NCI-H345 (cell line): ENCODE measurements at places on chromosomes 13 and 19.
A peak's percentile ranks its signal among the peaks of the same experiment; 100 is the strongest.

GRCh38 chr13:110911880-110912279 lies 3.0 kb downstream of the ANKRD10 start:
- DNase-seq: no peak

- DNase-seq: no peak
Measured at GRCh38 chr19:52898101-52898500, 666 bp upstream of the ZNF320 start.

- no peak for DNase-seq
Measured at GRCh38 chr19:18839465-18840287, 7.9 kb downstream of the UPF1 start.

- no peak for DNase-seq
Measured at GRCh38 chr13:35859981-35860380, 271.2 kb downstream of the DCLK1 start.

GRCh38 chr19:18939922-18940768 lies 872 bp downstream of the HOMER3 start:
- no peak for DNase-seq

GRCh38 chr13:31172535-31172934 lies 10.8 kb upstream of the HSPH1 start:
- no peak for DNase-seq

DNA sequence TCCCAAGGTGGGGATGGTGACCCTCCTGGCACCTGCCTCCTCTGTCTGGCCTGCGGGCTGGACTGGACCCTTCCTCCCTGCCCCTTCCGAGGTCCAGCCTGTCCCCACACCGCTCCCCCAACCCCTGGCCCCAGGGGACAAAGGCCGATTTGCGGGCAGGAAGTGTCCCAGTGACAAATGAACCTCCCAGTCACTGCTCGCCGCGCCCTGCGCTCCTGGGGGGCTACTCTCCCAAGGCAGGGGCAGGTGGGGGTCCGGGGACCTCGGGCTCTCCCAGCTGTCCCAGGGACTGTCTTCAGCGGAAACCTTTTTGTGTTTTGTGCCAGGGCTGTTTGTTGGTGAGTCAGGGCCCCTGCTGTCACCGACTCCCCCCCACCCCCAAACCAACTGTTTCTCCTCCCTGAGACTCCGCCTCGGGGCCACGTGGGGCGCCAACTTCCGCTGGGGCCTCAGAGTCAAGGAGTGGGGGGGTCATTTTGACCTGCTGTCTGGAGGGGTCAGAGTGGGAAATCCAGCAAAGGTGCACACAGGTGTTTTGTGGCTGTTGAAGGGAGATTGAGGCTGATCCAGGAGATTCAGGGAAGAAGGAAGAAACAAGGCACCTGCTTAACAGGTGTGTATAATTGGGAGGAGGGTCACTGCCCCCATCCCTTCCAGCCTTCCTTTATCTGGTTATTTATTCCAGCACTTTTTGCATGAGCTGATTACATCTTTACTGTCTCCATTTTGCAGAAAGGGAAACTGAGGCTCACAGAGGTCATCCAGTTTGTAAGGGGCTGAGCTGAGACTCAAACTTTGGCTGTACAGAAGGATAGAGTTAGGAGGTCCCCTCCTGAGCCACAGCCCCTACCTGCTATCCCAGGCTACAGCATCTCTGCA lies 831 bp downstream of the PGPEP1 start:
- DNase-seq: peak; percentile 14

DNA sequence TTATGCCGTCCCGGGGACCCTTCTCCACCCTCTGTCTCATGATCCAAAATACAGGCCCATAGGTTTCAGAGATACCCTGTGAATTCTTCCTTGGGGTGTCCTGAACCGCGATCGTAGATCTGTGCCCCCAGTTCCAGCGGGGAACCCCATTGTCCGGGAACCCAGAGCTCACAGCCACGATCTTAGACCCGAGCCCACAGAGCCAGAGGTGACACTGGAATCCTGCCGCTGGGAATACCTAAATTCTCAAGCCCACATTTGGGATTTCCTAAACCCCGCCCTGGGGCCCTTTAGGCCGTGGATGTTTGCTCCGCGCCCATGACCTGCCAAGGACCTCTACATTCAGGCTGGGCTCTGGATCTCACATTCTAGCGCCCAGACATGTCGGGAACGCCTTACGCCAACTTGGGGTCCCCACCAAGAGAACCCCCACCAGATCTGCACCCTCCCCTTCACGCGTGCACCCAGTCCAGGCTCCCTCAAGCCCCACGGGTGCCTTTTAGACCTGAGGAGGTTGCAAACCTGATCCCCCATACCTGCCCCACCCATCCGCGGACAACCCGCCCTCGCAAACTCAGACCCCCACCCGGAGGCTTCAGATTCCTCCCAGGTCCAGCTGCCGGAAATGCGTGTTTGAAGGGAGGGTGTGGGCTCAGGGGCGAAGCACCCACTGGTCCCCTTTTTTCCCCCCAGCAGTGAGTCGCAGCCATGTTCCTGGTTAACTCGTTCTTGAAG lies 605 bp downstream of the CAPNS1 start:
- peak; percentile 95 for DNase-seq

DNA sequence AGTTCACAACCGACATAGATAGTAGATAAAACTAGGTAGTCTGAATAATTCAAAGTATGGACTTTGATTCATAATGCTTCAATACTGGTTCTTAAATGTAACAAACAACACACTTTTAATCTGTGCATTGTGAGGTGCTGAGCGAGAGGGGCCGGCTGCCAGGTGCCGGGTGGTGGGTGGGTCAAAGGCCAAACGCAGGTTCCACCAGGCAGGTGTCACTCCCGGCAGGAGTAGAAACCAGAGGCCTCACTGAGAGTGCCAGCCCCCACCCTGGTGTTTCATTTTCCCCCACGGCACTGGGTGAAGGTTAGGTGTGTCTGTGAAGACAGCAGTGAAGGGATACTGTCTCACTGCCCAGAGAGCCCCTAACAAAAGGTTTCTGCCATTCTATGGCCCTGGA lies 4.2 kb upstream of the TUBGCP3 start:
- no peak for DNase-seq

GRCh38 chr19:31185261-31185660 lies 164.0 kb downstream of the TSHZ3 start:
- DNase-seq: no peak

DNA sequence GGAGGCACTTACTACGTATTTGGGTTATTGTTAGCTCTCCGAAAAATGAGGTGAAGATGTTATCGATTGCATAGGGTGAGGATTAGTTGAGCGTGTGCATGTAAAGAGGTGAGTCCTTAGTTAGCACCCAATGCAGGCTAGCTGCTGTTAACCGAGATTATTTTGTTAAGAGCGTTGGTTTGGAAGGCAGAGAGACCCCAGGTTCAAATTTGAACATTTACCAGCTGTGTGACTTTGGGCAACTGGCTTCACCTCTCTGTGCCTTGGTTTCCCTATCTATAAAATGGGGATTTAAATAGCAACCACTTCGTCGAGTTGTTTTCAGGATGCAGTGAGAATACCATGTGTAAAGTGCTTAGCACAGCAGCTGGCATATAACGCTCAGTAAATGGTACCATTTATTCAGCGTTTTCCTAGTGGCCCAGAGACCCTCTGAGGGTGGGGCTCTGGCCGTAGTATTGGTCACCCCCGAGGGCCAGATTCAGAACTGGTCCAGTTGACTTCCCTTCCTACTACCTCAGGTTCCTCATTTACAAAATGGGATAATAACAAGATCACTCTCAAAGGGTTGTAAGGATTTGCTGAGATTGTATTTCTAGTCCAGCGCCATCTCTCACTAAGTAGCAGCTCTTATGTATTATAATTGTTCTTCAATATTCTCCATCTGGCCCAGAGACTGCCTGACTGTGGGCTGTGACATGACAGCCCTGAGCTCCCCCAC lies 887 bp downstream of the SIPA1L3 start:
- DNase-seq: no peak

GRCh38 chr13:48775804-48776203 lies 122.1 kb downstream of the CYSLTR2 start:
- no peak for DNase-seq

- DNase-seq: no peak
Measured at GRCh38 chr13:68608147-68608546, 1378.0 kb upstream of the PCDH9 start.

- no peak for DNase-seq
Measured at GRCh38 chr13:107351305-107351704, 783.4 kb upstream of the ARGLU1 start.

GRCh38 chr19:18225702-18226468 lies at the start of gene PDE4C:
TSS of gene PDE4C (minus strand) at chr19:18226438. CDS start at chr19:18226415, 23 bp downstream.
- no peak for DNase-seq
